ENCODE measurements at places on chromosomes 1 and 21. TPM values are rescaled to one million over a fixed set of nuclear protein-coding genes. Genes with fewer than 3 reads are reported as not detected.

The COL6A2 gene
- 1,153 TPM for total RNA-seq

The ARMH1 gene
- 2.4 TPM for total RNA-seq

The MOB3C gene
- total RNA-seq = 29.0 TPM

The CFHR2 gene
- not detected for total RNA-seq

The SMYD3 gene
- 15.0 TPM for total RNA-seq

The WDR64 gene
- total RNA-seq = not detected

The C1orf226 gene
- total RNA-seq = 3.1 TPM

The COL11A1 gene
- total RNA-seq = 0.65 TPM

The VASH2 gene
- 1.2 TPM for total RNA-seq

The MAP3K21 gene
- 1.3 TPM for total RNA-seq

The TBX15 gene
- total RNA-seq = 2.3 TPM

The KHDC4 gene
- 54.2 TPM for total RNA-seq

The AMY2B gene
- 18.8 TPM for total RNA-seq
